ENCODE measurements at places on chromosomes 12 and 14. TPM values are rescaled to one million over a fixed set of nuclear protein-coding genes. Genes with fewer than 3 reads are reported as not detected.
A peak's percentile ranks its signal among the peaks of the same experiment; 100 is the strongest.

The RCOR1 gene
- 21.9 TPM for total RNA-seq

The FITM1 gene
- total RNA-seq, result 0.55 TPM

The RIMBP2 gene
- total RNA-seq, result 0.57 TPM

The MYO1H gene
- not detected for total RNA-seq

The HSPA2 gene
- 36.7 TPM for total RNA-seq

The TC2N gene
- total RNA-seq, result 119 TPM

The ADAM21 gene
- not detected for total RNA-seq

The P2RX2 gene
- total RNA-seq, result 0.36 TPM

DNA sequence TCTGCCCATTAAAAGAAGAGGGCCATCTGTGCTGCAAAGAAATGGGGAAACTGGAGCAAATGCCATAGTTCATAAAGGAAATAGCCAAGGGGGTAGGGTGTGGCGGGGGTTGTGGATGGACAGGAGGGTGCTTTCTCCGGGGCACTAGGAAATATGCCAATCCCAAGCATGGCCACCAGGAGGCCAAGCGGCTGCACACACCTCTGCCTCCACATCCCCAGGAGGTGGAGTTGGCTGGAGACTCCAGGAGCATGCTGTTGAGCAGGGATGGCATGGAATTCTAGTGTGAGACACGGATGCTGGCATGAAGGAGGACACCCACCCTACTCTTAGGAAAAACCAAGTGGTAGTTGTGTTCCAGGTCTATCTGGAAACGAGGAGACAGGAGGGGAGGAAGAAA lies 25.2 kb downstream of the NID2 start:
- DNase-seq, result no peak

DNA sequence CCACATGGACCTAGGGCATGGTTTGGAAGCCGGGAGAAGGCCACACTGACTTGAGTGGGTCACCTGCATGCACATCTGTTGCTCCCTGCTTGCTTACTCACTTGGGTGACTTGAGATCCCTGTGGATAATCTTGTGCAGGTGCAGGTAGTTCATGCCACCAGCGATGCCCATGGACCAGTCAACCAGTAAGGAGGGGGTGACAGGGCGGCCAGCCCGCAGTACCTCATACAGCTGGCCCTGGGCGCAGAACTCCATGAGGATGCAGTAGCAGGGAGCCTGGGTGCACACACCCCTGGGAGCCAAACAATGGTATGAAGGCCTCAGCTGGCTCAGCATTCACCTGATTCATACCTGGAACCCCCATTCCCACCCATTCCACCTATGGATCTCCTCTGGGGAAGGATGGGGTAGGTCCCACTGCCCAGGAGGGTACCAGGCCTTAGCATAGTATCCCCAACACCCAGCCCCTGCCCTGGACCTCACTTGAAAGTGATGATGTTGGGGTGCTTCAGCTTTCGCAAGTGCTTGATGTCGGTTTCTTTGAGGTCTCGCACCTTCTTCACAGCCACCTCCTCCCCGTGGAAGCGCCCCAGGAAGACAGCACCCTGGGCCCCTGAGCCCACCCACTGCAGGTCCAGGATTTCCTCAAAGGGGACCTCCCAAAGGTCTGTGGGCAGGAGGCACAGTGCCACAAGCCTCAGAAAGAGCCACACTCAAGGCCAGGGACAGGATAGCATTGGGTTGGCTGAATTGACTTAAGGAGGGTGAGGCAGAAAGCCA lies 13.1 kb downstream of the MAP3K12 start:
- DNase-seq, result no peak

DNA sequence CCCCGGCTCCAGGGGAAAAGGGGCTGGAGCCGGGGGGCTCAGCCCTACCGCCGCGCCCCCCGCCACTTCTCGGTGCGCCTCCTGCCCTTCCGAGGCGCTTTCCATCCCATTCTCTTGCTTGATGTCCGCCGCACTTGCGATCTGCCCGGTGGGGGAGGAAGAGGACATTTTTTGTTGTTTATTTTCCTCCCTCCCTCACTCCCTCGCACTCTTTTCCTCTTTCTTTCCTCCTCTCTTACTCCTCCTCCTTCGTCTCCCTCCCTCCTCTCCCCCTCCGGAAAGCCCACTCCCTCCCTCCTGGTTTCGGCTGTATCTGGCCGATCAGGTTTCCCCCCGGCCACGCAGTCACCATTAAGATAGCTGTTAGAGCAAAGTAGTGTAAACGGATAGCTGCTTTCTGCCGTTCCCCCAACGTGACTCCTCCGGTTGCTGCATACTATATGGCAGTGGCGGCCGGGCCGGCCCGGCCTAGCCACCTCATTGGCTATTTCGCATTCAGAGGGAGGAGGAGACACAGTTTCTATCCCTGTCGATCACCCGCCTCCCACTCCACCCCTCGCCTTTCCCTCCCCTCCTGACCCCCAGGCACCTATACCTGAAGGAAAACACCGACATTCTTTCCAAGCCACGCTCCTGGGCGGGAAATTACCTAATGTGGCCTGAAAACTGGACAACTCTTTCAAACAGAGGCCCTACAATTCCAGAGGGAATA lies at the start of gene SIX4:
Gene SIX4, minus strand, starts transcription at position 445 of the 712 bp plus-strand sequence. Its CDS starts 277 bp downstream, at position 168.
- peak; percentile 80 for DNase-seq

GRCh38 chr12:130063866-130064265 lies 98.4 kb upstream of the FZD10 start:
- no peak for DNase-seq

GRCh38 chr12:129258781-129259318 lies 405.6 kb downstream of the GLT1D1 start:
- DNase-seq, result no peak

- no peak for DNase-seq
Observed at GRCh38 chr12:44225149-44225510, 389.2 kb downstream of the TMEM117 start.

- peak; percentile 52 for DNase-seq
Observed at GRCh38 chr12:6605421-6606330, 1.5 kb downstream of the CHD4 start.

DNA sequence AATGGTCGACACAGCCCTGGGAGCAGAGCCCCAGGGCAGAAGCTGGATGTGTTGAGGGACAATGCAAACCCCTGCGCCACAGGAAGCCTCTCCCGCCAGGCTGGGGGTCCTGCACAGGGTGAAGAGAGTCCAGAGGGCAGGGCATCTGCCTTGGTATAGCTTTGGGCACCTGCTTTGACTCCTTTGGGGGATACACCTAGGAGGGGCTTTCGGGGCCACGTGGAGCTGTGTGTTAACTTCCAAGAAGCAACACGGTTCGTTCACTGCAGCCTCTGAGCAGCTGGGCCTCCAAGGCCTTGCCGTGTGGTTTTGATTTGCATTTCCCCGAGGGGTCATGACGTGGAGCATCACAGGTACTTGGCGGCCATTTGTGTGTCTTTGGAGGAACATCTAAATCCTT lies 5.8 kb upstream of the PUS1 start:
- no peak for DNase-seq

GRCh38 chr12:108666401-108666881 lies 32.7 kb upstream of the SELPLG start:
- no peak for DNase-seq

GRCh38 chr12:105561546-105562198 lies 231.2 kb downstream of the C12orf75 start:
- no peak for DNase-seq

DNA sequence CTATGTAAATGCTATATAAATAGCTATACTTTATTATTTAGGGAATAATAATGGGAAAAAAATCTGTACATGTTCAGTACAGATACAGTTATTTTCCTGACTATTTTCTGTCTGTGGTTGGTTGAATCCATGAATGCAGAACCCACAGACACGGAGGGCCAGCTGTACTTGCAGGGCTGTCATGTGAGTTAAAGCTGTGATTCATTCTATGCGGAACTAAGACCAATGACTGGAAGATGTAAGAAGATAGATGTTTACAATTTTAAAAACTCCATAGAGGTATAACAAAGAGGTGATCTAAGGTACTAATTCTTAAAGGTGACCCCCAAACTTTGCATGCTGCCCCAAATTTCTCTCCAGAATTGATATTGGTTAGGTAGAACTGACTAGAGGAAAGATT lies 14.6 kb downstream of the PCNX4 start:
- no peak for DNase-seq

GRCh38 chr14:59175404-59175803 lies 13.1 kb upstream of the DAAM1 start:
- no peak for DNase-seq

- DNase-seq, result no peak
Observed at GRCh38 chr14:31388687-31389413, 31.5 kb downstream of the HEATR5A start.

- no peak for DNase-seq
Observed at GRCh38 chr14:89588016-89588415, 171.0 kb upstream of the FOXN3 start.

DNA sequence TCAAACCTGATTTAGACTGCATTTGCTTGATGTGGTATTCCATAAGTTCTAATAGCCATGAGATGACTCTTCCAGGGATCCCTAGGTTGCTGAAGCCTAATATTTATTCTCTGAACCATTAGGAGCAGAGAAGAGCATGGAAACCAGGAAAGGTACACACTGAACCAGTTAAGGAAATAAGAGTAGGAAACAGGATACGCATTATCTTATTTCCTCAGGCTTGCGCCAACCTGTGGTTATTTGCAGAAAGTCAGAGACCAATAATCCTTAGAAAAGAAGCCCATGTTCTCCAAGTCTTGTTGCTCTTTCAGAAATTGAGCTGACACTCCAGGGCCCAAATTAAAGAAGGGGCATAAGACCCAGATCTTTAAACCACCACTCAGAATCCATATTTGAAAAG lies 41.8 kb upstream of the SMUG1 start:
- no peak for DNase-seq

DNA sequence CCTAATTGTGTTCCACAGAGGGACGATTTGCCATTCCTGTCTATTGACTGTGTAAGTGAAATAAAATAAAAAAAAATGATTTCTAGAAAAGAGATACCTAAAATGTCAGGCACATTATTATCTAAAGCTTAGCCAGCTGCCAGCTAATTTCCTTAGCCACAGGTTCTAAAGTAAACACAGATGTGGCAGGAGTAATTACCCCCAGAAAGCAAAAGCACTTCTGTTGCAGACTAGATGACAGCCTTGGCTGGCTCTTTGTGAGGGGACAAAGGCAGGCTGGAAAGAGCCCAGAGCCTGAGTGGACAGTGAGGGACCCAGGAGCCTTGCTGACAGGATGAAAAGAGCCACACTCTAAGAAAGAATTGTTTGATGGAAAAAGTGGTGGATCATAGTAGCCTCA lies 418.1 kb downstream of the LRIG3 start:
- DNase-seq, result no peak

DNA sequence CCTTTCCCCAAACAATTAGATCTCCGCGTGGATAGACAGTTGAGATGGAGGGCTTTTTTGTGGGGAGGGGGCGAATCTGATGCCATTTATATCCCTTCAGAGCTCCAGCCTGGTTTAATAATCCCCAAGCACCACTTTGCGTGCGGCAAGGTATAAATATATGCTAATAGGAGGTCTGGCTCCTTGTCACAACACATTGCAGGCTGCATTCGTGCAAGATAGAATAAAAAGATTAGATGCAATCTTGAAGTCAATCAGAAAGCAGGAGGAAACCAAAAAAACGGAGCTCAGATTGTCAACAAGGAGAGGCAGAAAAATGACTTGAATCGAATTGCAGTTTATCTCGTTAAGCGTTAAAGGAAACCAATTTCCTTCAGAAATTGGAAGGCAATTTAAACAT lies 248.7 kb downstream of the SPTSSA start:
- DNase-seq, result no peak

DNA sequence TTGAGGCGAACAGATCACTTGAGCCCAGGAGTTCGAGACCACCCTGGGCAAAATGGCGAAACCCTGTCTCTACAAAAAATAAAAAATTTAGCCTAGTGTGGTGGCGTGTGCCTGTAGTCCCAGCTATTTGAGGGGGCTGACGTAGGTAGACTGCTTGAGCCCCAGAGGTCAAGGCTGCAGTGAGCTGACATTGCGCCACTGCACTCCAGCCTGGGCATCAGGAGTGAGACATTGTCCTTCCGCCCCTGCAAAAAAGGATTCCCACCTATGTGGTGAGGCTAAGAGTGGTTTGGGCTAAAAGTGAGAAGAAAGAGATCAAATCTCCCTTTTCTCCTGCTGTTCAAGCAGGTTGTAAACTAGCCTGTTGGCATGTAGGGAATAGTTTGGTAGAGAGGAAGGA lies 5.0 kb upstream of the KTN1 start:
- DNase-seq, result no peak

DNA sequence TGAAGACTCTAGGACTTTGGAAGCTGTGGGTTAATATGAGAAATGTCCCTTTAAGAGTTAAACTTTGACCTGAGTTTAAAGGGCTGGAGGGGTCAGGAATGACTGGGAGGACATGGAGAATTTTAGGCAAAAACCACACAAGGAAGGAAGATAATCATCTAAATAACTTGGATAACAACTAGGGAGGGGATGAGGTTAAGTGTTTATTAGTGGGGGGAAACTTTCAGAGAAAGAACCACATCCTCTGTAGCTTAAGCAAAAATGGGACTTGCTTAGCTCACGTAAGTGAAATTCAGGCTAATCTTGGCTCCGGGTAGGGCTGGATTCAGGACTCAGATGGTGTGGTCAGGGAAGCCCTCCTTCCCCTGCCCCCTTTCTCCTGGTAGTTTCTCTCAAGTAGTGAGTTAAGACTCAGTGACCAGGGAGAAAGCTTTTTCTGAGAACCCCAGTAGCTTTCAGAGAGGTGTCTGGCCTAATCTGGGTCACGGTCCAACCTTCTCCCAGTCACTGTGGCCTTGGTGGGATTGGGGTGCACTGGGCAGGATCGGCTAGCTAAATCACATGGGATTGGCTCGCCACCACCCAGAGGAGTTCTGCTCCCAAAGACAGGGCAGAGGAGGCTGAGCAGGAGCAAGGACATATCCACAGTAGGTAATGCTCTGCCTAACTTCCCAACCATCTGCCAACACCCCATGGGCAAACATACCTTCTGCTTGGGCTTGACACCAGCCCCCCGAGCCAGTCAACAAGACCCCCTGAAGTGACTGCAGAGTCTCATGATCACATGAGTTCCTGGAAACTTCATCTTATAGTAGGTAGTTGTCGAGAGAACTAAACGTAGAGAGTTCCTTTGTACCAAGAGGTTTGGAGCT lies 52.8 kb downstream of the ARF6 start:
- DNase-seq, result no peak

DNA sequence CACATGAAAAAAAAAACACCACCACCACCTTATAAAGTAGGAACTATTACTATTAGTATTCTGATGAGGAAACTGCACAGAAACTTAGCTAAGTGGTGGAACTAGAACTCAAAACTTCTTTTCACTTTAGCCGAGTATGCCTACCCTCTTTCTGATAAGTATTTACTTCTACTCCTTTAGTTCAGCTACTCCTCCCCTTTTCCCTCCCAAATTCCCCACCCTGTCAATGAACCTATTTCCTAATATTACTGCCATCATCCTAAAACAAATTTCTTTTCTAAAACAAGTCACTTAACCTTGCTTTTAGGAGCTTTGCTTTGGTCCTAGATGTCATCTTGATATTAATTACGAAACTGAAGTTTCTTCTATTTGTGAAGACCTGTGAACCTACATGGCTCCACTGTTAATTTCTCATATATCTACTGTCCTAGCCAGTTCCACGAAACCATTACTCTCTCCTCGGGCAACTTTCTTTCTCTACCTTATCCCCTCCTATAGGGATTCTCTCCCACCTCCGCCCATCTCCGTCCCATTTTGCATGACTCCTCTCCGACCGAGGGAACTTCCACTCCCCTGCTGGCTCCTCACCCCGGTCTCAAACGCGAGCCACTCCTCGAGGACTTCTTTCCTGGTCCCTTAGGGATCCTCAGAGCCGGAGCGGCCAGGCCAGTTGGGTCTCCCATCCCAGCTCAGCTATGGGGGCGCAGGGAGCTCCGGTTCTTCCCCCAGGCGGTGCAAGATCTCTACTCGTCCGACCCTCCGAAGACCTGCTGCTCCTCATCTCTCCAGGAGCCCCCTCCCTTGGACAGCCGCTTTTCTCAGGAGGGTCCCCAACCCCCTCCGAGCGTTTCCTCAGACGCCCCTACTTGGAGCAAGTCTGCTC lies 1.1 kb downstream of the NUMB start:
- peak; percentile 53 for DNase-seq
